NCI-H524 (cell line): ENCODE measurements at places on chromosomes 1 and 21.

DNA sequence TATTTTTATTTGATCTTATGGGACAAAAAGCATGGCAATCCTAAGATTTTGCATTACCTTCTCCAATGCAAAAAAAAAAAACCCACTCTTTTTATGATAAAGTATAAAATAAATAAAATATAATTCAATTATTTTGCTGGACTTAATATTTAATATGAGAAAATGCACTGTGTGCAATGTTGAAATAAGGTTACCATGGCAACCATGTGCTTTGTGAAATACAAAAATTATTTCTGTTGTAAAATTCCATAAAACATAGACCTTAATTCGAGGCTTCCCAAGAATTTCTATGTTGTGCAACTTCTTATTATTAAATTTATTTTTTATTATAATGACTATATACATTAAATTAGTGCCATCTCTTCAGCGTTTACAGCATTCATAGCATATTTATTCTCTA, 989.5 kb downstream of the MRPL39 start:
- DNase-seq = no peak

- DNase-seq = no peak
These were observed 360.6 kb upstream of the USP24 start for GRCh38 chr1:55575571-55576279.

DNA sequence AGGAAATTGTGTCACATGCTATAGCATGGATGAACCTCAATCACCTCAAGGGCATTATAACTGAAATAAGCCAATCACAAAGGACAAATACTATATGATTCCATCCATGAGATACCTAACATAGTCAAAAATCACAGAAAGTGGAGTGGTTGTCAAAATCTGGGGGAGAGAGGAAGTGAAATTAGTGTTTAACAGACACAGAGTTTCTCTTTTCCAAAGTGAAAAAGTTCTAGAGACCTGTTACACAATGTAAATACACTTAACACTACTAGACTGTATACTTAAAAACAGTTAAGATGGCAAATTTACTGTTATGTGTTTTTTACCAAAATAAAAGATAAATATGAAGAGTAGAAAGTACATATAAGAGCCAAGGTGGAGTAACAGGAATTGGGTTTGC, 31.8 kb downstream of the ZNF644 start:
- no peak for DNase-seq

DNA sequence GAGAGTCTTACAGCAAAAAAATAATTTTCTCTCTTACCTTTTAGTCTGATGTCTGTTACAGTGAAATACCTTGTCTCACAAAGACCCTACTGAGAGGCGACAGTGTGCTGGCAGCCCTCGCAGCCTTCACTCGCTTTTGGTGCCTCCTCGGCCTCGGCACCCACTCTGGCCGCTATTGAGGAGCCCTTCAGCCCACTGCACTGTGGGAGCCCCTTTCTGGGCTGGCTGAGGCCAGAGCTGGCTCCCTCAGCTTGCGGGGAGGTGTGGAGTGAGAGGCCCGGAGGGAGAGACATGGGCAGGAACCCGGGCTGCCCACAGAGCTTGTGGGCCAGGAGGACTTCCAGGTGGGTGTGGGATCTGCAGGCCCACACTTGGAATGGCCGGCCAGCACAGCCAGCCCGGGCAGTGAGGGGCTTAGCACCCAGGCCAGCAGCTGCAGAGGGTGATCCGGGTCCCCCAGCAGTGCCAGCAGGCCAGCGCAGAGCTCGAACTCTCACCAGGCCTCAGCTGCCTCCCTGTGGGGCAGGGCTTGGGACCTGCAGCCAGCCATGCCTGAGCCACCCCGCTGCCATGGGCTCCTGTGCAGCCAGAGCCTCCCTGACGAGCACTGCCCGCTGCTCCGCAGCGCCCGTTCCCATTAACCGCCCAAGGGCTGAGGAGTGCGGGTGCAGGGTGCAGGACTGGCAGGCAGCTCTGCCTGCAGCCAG, 10.8 kb upstream of the CFHR1 start:
- DNase-seq = no peak

DNA sequence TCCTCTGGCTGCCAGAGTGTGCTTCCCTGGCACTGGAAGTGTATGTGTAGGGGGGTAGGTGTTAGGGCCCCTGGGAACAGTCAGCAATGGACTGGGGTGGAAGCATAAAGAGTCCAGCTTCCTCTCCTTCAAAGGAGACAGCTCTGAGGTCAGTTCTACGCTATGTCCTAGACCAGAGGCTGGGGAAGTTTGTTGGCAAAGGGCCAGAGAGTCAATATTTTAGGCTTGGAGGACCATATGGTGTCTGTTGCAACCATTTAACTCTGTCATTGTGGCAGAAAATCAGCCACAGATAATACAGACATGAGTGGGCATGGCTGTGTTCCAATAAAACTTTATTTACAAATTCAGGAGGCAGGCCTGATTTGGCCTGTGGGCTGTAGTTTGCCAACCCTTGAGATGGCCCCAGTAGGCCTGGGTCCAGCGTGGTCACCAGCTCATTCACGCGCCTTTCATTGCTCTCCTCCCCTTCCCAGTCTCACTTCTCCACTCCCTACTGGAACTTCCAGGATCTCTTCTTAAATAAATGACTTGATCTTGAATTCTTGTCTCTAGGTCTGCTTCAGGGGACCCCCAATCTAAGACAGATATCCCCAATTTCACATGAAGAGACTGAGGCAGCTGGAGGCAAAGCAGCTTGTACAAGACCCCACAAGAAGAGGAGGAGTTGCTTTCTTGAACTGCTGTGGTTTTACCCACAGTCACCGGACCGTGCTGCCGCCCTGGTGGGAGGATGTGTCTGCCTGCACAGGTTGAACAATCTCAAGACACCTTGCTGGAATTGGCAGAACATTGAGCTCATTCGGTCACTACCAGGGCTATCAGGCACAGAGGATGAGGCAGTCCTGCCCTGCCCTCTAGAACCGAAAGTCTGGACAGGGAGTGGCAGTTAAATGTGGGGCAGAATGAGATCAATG, 162.4 kb upstream of the POU3F1 start:
- DNase-seq = peak; percentile 51

- DNase-seq = no peak
These were observed 6.4 kb upstream of the TSPAN1 start for GRCh38 chr1:46168477-46168876.

DNA sequence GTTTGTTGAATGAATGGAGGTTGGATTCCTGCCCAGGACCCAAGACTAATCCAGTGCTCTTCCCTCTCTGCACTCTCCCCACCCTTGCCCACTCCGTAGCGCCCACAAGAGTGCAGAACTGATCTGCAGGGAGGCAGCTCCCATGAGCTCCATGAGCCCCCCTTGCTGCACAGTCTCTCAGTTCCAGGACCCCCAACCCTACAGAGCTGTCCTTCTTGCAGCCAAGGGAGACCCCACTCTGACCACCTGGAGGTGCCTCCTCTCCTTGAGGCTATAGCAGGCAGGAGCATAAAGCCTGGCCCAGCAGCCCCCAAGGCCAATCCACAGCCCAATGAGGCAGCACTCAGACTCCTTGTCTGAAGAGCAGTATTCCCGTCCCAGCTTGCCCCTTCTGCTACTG, 209.2 kb upstream of the ZC3H12A start:
- DNase-seq = no peak

- peak; percentile 3 for DNase-seq
These were observed 88.0 kb upstream of the WLS start for GRCh38 chr1:68320349-68320748.

DNA sequence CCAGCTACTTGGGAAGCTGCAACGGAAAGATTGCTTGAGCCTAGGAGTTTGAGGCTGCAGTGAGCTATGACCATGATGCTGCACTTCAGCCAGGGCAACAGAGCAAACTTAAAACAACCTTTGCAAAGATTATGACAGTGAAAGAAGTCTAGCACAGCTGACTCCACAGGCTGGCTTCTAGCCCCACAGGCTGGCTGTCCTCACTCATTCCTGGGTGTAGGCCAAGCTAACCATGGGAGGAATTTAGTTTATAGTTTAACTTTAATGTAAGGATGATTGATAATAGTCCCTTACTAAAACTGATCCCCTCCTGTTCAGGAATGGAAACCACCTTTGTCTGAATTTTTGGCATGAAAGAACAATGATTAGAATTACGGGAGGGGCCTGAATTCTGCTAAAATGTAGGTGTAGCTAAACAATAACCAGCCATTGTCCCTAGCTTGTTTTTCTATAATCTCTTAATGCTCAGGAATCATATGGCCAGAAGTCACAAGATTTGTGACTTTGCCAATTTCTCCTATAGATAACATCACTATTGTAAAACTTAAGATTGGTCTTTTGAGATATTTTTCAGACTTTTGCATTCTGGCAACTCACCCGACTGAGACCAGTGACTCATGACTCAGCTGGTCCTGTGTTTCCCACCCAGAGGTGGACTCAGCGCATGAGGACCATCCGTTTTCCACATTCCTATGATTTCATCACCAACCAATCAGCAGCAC, 28.1 kb upstream of the SGIP1 start:
- no peak for DNase-seq

DNA sequence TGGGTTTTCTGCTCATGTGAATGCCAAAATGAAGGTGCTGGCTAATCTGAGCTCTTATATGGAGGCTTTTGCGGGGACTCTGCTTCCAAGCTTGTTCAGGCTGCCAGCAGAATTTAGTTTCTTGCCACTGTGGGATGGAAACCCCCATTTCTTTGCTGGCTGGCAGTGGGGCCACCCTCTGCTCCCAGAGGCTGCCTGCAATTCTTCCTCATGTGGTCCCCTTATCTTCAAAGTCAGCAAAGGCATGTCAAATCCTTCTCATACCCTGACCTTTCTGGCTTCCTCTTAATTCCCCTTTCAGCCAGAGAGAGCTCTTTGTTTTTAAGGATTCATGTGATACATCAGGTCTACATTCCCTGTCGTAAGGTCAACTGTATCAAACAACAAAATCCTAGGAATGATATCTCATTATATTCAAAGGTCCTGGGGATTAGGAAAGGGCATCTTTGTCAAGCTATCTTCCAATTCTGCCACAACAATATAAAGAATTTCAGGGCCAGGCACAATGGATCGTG, 5.2 kb upstream of the GPR161 start:
- no peak for DNase-seq

- DNase-seq = peak; percentile 8
These were observed 6.1 kb downstream of the C1orf167 start for GRCh38 chr1:11767922-11768704.

- peak; percentile 40 for DNase-seq
These were observed 14.0 kb downstream of the ATP5PO start for GRCh38 chr21:33901412-33902288.

DNA sequence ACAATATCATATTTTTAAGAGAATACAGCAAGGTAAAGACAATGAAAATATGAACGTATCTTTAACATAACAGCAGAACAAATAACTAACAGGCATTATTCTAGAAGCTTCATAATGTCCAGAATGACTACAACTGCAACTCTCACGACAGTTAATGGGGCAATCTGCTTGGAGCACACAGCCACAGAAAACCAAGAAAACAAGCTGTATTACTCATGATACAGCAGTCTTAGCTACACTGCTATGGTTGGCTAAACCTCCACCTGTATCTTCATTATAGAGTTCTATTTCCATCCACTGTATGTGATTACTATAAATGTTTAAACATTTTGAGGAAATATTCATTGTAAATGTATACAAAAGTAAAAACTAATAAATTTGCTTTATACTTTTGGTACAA, 139.9 kb downstream of the DPYD start:
- DNase-seq = no peak

GRCh38 chr1:11817192-11817591, 11.2 kb downstream of the CLCN6 start:
- no peak for DNase-seq

GRCh38 chr21:36247316-36248010, 72.5 kb upstream of the MORC3 start:
- DNase-seq = no peak

DNA sequence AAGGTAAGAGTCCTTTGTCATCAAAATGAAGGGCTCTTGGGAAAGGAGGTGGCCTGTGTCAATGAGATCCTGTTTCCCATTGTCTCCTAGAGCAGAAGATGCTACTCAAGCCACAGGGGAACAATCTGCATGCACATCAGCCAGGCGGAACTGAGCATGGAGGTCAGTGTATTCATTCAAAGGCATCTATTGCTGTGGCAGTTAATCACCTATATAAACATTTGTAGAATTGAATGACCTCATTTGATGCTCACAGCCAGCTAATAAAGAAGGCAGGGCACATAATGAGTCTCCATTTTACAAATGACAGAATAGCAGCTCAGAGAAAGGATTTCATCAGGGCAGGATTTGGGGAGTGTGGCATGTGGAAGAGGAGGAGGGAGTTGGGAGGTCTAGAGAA, 5.7 kb upstream of the FYB2 start:
- no peak for DNase-seq

DNA sequence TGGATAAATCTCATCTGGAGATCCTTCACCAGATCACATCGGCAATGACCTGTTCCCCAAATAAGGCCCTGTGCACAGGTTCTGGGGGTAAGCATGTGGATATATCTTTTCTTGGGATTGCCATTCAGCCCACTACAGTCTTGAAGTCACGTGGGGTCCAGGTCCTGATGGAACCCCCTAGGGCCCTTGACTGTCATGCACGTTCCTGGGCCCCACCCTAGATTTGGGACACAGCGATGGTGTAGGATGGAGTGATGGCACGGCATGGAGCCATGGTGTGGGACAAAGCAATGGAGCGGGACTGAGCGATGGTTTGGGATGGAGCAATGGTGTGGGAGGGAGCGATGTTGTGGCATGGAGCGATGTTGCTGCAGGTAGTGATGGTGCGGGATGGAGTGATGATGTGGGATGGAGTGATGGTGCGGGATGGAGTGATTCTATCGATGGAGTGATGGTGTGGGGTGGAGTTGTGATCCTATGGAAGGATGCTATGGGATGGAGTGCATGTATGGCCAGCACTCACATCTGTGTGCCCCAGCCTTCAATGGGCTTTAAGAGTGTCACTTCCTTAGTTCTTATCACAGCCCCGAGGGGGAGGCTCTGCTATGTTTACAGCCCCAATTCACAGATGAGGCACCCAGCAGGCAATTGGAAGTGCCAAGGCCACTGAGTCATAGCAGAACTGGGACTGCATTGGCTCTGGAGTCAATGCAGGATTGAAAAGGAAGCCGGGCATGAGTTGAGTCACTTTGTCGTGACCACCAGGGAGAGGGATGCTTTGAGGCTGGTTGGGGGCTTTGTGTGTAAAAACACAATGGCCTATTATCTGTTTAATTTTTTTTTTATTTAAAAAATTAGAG, 97.0 kb upstream of the C1orf174 start:
- no peak for DNase-seq
